ENCODE measurements at places on chromosomes 5 and 9.
A peak's percentile ranks its signal among the peaks of the same experiment; 100 is the strongest.

DNA sequence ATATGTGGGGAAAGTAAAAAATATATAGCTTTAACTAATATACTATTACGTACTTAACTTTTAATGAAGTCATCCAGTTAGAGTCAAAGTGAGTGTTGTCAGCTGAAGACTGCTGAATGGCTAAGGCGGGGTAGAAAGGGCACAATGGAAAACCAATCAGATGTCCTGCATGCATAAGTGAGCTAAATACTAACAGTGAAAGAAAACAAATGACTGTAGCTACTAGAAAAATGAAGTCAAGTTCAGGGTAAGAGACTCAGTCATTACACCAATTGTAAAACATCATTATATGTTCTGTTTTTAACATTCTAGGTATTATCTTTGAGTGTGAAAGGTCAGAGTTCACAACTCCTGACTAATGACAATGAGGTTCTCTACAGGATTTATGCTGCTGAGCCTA is 295.2 kb downstream of the ADGRV1 start:
- no peak for DNase-seq

DNA sequence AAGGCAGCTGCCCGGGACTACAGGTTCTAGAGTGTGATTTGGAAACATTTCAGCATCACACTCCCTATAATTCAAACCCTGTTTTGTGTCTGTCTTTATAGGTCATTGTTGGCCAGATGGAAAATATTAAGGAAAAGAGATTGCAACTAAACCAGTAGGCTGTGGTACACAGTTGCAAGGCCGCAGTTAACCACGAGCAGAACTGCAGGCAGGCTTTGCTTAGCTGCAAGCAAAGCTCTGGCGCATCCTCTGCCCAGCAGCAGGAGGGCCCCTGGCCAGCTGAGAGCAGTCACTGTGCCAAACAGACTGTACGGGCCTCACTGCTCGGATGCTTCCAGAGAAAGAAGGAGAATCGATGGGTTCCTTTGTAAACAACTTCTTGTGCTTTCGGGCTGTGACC is 204.5 kb downstream of the DENND1A start:
- peak; percentile 39 for DNase-seq

DNA sequence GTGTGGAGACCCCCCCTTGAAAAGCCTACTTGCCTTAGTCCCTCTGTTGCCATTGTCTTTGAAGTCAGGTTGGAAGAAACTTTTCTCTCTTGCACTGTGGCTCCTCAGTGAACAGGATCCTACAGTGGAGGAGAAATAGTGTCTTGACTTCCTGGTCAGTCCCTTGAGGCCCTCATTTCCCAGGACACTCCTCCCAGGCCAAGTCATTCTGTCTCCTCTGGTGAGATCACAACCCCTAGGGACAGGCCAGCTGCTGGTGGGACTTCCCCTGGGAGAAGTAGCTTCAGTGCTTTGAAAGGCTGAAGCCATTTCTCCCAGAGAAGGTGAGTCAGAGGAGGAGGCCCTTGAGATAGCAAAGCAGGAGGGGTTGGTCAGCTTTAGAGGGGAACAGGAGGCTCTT is 10.1 kb upstream of the GRIA1 start:
- DNase-seq: no peak

DNA sequence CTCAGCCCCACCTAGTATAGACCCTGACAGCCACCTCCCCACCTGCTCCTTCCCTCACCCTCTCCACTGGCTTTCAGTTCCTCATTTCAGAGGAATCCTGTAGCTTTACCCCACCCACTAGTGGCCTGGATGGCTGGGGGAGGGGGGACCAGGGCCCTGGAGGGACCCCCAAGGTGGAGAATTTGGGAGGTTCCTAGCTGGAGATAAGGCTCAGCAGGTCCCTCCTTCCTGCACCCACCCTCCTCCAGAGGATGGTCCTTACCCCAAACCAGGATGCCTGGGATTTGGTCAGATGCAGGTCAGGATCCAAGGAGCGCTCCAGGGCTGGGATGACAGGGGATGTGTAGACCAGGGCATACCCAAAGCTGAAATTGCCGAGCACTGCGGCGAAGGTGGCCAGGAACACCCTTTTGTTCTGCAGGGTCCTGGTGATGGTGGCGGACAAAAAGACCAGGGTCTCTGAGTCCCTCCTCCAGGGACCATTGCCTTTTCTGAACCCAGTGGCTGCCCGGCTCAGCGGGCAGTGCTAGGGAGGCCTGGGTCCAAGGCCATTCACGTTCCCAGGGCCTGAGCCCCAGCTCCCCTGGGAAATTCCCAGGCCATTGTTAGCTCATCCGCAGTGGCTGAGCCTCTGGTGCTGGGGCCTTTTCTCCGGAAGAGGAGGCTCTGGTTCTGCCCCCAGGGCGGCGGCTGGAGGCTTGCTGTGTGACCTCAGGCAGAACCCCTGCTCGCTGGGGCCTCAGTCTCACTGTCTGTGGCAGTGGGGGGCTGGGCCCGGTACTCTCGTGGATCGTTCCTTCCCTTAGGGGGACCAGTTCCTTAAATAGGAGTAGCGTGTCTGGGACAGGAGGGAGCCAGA is 678 bp downstream of the SLC2A6 start:
- DNase-seq: peak; percentile 45

DNA sequence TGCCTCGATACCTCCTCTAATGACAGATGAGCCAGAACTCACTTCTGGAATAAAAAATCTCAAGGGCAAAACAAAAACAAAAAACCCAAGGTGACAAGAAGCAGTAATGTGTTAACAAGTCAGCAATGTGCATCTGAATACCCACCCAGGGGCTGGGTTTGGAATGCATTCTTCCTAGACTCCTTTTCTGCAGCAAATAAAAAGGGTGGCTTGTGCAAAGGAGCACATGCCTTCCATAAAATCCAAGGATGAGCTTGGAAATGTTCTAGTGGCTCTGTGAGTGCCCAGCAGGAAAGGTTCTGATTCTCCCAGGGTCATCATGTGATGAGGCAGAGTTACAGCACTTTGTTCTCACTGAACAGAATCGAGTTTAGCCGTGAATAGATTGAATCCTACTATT is 599.9 kb downstream of the RAB3C start:
- no peak for DNase-seq

GRCh38 chr9:34170237-34170991 is 8.4 kb upstream of the UBAP1 start:
- DNase-seq: no peak

DNA sequence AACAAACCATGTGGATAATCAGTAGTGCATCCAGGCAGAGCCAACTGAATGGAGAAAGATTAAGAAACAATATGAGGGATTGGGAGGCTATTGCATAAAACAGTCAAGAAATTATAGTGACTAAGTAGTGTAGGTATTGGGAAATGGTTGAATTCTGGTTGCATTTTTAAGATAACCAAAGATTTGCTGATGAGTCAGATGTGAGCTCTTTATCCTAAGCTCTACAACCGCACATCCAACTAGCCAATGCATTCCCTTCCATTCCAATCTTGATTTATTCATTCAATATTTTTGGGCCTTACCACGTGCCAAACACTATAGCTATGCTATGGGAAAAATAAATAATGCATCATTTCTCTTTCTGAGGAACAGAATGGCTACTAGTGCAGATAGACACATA is 524.5 kb upstream of the RGMB start:
- no peak for DNase-seq

DNA sequence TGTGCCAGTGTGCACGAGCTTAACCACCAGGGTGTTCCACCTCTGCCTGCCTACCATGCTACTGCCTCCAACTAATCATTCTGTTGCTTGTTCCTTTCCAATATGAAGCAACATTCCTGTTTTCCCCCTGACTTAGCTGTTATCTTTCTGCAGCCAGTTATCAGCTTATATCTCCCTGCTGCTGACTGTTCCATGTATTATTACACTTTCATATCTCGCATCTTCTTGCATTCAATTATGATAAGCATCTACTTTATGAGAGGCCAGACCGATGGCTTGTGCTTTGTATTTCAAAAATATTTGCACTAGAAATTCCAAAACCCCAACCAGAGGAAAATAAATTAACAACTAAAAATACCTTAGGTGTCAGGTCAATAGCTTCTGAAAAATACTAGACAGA is 394.0 kb upstream of the BRINP1 start:
- DNase-seq: no peak
